ENCODE measurements at places on chromosomes 6 and 20.

DNA sequence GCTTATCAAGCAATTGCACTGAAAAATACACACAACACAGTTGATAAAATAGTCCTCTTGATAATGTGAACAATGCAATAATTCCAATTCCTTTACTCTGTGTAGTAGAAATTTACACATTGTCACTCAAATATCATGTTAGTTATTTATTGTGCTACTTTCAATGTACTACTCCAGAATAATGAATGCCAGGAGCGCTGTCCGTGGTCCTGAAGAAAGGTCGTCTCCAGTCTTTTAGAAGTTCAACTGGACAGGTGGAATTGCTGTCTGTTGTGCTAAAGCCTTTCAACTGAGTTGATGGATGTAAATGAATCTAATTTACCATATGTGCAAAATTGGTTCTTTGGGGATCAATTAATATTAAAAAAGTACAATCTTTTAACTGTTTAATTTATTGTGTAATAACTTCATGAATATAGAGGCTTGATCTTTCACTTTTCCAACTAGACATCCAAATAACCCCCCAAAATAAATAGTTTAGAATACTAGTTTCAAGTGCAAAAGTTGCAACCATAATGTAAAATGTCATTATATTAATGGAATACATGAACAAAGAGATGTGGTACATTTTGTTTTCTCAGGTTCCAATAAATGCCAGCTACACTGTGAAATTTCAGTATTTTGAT lies 3.2 kb downstream of the GRIK2 start:
- no peak for DNase-seq

DNA sequence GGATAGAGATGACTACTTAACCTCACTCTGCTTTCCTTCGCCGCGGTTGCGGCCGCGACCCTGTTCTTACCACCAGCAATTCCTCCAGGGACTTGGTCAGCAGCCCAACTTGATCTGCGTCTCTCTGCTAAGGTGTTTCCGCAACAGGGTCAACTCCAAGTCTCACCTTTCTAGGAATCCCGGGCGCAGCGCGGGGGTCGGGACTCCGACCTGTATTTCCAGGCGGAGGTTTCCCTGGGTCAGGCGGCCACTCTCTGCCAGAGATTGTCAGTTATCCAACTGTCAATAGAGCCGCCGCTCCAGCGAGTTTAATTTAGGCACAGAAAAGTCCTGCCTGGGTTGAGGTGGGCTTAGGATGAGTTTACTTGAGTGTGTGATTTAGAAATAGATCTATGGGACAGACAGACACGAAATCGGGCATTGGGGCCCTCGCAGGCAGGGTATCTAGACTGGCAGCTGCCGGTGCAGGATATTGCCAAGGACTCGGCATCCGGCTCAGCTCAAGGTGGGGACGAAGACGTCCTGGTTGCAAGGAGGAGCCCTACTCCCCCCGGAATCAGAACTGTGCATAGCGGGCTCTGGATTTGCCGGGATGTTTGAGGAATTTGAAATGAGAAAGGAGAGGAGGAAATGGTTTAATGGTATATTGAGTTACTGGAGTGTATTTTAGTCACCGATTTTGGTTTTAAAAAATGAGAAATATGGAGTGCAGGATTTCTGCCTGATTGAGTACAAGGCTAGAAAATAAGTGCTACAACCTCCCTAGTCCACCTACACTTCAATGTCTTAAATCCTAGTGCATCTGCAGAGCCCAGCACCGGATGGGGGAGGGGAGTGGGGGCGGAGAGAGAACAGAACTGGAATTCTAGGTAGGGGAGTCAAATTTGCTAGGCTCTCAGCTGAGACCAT lies 23.7 kb downstream of the POM121L2 start:
- no peak for DNase-seq

- no peak for DNase-seq
Measured at GRCh38 chr6:6196762-6197161, 123.7 kb downstream of the F13A1 start.

GRCh38 chr6:29919506-29920445 lies 22.6 kb upstream of the HLA-A start:
- DNase-seq: no peak

DNA sequence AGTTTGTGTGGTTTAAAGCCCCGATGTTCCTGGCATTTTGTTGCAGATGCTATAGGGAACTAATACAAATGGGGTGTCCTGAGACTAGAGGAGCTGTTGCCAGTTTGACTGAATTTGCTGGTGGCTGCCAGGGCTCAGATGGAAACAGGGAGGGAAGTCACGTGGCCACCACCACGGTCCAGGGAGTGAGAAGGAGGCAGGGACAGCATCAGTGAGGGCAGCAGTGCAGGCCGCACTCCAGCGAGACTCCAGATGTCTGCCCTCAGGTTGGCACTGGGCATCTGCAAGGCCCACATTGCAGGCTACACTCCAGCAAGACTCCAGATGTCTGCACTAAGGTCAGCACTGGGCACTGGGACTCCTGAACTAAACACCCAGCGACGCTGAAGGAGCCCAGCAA lies 86.2 kb downstream of the RAMACL start:
- DNase-seq: no peak
